ENCODE measurements at places on chromosomes 3 and 15.

DNA sequence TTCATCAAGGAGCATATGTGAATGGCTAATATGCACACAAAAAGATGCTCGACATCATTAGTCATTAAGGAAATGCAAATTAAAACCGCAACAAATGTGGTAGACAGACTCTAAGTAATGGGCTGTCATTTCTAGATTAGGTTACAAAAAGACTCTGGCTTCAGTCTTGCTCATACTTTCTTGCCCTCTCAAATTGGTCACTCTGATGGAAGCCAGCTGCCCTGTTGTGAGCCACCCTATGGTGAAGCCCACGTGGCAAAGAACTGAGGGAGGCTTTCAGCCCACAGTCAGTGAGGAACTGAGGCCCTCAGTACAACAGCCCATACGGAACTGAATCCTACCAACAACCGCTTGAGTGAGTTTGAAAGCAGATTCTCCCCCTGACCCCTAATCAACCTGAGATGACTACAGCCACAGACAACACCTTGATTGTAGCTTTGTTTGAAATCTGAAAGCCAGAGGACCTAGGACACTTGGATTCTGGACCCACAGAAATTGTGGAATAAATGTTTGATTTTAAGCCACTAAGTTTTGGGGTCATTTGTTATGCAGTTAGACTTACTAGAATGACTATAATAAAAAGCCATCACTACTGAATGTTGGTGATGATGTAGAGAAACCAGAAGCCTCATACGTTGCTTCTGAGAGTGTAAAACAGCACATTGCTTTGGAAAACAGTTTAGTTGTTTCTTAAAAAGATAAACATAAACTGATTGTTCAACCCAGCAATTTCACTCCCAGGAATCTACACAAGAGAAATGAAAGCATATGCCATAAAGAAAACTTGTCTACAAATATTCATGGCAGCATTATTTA lies 45.7 kb downstream of the EHHADH start:
- DNase-seq, result peak; percentile 5

GRCh38 chr15:58520464-58520863 lies 88.7 kb downstream of the LIPC start:
- DNase-seq, result no peak

DNA sequence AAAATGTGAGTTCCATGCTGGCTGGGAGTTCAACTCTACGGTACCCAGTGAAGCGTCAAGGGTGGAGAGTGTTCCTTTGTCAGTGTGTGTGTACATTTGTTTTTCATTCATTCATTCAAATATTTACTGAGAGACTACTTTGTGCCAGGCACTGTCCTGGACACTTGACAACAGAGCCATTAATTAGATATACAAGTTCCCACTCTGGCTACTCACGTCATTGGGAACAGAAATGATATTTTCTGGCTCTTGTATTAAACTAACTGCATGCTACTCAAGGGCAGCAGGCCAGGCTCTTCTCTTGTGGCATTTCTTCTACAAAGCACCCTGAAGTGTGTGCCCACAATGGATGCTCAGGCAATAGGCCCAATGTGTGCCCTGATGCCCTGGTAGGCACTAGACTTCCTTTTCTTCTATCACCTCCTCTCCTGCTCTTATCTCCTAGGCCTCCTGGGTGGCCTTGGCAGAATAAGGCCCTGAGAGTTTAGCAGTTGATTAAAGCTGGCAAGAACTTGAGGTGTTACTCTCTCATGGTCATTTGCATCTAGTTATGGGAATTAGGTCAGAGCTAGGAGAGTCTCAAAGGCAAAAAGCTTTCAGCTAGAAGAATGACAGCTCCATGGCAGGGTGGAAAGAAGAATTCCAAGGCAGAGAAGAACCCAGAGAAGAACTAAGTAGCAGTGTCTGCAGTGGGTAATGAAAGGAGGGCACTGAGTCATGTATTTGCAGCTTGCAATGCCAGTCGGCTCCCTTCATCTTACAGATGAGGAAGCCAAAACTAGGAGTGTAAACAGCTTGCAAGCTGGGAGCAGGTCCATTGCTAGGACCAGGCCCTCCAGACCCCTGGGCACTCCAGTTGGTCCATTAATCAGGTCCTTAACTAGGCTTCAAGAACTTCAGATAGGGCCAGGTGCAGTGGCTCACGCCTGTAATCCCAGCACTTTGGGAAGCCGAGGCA lies 14.0 kb upstream of the SMAD3 start:
- DNase-seq, result no peak

GRCh38 chr15:71449363-71449762 lies 334.1 kb downstream of the THSD4 start:
- DNase-seq, result no peak

- DNase-seq, result no peak
Measured at GRCh38 chr3:127135241-127136023, 57.5 kb upstream of the PRR23E start.

DNA sequence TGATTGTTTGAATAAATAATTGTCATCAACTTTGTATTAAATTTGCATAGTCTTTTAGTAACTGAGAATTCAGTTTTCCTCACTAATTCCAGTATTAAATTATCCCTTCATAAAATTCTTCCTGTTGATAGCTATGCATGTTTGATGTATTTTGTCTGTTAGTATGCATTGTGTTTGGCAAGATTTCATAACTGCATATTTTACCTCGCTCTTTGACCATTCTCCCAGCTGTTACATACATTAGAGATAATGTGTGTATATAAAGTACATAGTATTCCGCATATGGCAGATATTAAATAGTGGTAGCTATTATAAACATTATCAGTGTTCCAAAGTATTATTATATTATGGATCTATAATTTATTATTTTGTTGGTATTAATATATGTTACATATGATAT lies 10.6 kb upstream of the NFKBIZ start:
- no peak for DNase-seq

GRCh38 chr3:186471771-186472170 lies 72.4 kb downstream of the CRYGS start:
- no peak for DNase-seq

GRCh38 chr3:45145681-45146614 lies at the start of gene CDCP1:
TSS of gene CDCP1 (minus strand) at chr3:45146378. CDS start at chr3:45146287, 91 bp downstream.
- peak; percentile 35 for DNase-seq

GRCh38 chr3:172102123-172102882 lies 62.9 kb downstream of the FNDC3B start:
- DNase-seq, result no peak

DNA sequence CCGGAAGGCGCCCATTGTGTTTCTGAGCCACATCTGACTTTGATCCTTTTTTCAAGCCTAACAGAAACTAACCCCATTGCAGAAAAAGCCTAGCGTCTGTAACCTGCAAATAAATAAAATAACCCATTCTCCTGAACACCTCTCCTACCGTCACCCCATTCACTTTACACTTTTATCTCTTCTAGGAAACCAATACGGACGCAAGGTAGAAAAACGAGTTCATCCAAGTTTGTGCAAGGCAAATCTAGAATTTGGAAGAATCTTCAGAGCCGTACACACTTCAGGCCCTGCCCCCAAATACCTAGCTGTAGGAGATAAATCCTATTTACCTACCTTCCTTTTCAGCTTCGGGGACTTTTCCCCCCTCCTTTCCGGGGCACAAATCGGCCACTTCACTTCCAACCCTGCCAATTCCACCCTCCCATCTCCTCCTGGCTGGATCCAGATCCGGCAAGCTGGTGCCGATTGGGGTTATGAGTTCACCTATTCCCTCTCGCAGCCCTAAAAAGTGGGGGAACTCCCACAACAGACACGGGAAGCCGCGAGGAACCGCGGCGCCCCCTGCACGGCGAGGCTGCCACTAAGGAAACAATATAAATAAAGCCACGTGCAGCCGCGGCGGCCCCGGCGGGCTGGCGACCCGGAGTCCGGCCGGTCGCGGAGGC lies 987 bp downstream of the PRTG start:
- DNase-seq, result no peak

DNA sequence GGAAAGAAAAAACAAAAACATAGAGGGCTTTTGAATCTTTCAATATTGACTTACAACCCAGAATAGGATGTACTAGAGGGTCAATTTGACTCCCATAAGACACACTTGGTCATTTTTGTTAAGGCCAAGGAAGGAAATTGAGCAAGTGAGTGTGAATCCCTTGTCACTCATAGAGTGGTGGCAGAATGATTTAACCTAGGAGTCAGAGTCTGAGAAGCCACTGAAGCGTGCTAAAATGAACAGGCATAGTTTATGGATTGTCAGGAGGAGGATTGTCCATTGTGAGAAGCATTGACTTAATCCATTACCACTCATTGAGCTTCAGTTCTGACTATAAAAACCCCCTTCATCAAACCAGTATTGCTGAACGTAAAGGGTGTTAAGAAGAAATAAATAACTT lies 8.2 kb upstream of the GCSAM start:
- DNase-seq, result no peak

DNA sequence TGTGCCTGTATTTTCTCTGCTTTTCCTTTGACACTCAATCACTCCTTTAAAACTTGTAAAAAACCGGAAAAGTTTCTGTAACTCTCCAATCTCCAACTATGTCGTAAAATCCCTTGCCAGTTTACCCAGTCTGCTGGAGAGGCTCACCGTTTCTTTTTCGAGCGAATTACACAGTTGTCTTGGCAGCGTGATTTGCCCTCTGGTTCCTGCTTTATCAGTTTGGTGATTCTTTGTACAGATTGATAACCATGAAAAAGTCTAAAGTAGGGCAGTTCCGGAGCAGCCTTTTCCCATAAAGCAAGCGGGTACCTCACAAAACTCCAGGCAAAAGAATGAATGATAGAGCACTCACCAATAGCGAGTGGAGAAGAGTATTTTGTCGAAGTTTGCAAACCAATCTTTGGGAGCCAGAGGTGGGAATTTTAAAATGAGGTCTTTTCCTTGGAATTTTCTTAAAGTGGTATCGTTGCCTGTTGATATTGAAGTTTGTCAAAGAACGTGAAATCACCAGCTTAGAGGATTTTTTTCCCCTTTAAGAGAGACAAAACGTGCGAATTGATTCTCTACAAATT lies at the start of gene TTC23:
Gene TTC23, minus strand, starts transcription at position 312 of the 572 bp plus-strand sequence. CDS start 20,869 bp downstream, outside the sequence.
- no peak for DNase-seq

- DNase-seq, result no peak
Measured at GRCh38 chr3:70532806-70533205, 220.4 kb upstream of the MDFIC2 start.

DNA sequence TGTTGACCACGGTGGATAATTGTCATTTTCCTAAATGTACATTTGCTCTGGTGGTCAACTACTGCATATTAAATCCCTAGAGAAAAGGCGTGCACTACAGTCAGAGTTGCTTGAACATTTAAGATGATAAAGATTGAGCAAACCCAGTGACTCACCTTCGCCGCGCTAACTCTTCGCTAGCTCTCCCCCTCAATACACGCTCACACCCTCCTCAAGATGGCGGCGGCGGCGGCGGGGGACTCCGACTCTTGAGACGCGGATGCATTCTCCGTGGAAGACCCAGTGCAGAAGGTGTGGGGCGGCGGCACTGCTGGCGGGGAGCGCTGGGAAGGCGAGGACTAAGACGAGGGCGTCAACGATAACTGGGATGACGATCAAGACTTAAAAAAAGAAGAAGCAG lies 79.8 kb upstream of the PFN2 start:
- DNase-seq, result no peak

DNA sequence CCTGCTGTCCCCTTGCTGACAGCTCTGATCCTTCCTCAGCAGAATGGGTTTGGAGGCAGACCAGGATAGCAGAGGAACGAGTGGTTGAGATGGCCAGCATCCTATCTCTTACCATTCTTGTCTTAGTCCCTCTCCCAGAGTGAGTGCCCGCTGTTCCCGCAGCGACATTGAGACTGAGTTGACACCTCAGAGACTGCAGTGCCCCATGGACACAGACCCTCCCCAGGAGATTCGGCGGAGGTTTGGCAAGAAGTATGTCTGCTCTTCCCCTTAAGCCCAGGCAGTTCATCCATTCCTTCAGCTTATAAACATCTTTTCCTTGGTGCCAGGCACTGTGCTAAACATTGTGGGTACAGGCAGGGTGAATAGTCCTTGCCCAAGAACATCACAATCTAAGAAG lies 21.2 kb downstream of the DUOX1 start:
- DNase-seq, result no peak

- DNase-seq, result no peak
Measured at GRCh38 chr3:116140100-116140689, 305.1 kb downstream of the LSAMP start.

GRCh38 chr15:35321926-35322325 lies 224.0 kb downstream of the DPH6 start:
- DNase-seq, result no peak

- DNase-seq, result no peak
Measured at GRCh38 chr3:108462899-108463298, 47.5 kb downstream of the MYH15 start.

GRCh38 chr3:187291512-187292132 lies at the start of gene MASP1:
TSS of gene MASP1 (minus strand) at chr3:187291737. CDS start at chr3:187291632, 105 bp downstream.
- peak; percentile 35 for DNase-seq

GRCh38 chr3:167032267-167032876 lies 347.7 kb downstream of the ZBBX start:
- DNase-seq, result peak; percentile 14

- no peak for DNase-seq
Measured at GRCh38 chr3:186342197-186342596, 19.8 kb downstream of the DGKG start.

DNA sequence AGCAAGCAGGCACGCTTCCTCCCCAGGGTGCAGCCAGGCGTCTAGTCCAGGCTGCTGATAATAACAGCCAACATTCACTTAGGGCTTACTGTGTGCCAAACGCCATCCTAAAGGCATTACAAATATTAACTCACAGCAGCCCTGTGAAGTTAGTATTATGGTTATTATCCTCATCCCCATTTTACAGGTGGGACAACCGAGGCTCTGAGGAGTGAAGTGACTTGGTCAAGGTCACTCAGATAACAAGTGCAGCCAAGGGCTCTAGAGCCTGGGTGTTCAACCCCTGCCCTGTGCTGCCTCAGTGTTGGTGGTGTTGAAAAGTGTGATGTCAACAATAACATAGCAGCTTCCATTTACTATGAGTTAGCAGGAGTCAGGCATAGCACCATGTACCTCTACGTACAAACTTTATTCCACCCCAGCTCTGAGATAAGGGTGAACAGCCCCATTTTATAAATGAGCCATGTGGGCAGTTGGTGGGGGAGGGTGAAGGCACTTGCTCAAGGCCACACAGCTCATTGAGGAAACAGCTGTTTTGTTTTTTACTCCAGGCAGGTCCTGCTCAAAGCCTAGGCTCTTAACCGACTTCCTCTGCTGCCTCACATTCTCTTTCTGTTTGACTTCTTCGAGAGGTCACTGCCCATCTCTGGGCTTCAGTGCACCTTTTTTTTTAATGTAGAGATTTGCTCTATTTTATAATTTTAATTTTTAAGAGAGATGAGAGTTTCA lies 24.0 kb upstream of the TRH start:
- DNase-seq, result no peak

Data from NCI-H526 (cell line).